Stimulated activated CD4-positive, alpha-beta T cell treated with anti-CD3 and anti-CD28 coated beads, Interleukin-12 subunit alpha, Interleukin-12 subunit beta, amount 100 ng/mL, for 24 hours (primary cell): ENCODE measurements at places on chromosomes 1 and 21.

DNA sequence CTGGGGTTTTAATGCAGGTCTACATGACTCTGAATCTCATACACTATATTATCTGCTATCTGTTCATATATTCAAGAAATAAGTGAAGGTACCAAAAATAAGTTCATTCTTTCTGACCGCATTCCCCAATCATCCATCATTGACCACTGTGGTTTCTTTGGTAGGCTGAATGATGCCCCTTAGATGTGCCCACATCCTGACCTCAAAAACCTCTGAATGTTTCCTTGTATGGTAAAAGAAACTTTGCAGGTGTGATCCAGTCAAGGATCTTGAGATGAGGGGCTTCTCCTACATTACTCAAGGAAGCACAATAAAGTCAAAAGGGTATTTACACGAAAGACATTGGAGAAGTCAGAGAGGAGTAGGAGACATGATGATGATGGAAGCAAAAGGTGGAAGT is 60.6 kb upstream of the LRRC8B start:
- no peak for DNase-seq

DNA sequence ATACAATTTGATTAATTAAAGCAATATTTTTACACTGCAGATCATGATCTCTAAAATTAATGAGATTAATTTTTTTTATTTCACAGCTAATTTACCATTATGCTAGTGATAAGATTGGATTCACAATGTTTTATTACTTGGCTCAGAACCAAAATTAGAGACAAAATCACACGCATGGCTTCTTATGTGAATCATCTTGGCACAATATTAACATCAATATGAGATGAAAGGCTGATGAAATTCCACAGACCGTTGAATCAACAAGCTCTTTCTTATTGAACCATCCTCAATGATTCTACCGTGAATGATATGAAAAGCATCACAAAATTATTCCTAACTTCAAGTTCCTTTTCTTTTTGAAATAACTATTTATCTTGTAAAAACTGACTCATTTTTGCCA is 544.9 kb downstream of the KCNT2 start:
- no peak for DNase-seq

DNA sequence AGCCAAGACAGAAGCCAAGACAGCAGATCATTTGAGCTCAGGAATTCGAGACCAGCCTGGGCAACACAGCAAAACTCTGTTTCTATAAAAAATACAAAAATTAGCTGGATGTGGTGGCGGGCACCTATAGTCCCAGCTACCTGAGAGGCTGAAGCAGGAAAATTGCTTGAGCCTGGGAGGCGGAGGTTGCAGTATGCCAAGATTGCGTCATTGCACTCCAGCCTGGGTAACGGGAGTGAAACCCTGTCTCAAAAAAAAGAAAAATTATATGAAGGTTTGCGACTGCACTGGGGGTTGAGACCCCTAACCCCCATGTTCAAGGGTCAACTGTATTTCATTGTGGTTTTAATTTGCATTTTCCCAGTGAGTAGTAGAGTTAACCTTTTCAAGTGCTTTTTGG is 16.3 kb downstream of the RNF11 start:
- DNase-seq = no peak

DNA sequence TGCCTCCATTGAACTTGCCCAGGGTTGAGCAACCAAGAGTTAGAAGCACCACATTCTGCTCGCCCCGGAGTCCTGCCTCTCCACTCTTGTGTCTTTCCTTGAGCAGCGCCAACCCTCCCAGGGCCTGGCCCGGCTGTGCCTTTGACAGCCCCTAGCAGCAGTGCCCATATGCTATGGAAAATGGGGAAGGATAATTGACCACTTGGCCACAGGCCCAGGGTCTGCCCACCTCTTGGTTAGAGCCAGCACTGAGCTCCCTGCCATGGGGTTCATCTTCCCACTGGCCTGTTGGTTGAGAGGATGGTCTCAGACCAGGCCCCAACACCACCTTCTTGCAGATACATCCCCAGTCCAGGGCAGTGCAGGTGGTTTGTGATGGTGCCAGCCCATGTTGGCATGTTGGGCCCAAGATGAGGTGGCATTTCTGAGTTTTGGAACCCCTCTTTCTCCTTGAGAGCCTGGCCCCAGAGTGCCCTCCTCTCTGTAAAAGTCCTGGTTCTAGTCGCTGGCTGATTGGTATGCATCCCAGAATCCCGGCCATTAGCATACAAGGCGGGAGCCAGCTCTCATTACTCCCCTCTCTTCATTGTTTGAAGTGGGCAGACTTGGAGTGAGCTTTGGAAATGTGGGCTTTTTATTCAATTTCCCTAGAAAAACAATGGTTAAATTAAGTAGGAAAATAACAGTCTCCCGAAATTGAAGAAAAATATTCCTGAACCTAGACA is 7.6 kb downstream of the ARHGEF10L start:
- DNase-seq = no peak

DNA sequence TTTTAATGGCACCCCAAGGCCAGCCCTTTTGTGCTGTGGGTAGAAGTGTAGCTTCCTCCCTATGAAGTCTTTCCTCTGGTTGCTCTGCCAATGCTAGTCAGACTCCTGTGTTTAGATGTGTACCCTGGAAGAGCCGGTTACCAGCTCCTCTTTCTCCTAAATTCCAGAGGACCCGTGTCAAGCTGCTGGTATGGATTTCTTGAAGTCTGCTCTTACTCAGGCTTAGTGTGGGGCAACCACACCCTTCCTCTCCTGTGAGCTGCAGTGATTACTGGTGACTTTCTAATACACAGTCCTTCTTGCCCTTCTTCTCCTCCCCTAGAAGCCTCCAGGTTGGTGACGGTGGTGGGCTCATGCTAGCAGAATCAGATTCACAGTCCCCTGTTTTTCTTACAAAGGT is 74.1 kb upstream of the AKT3 start:
- DNase-seq = no peak

GRCh38 chr1:38301040-38301439 is 254.4 kb upstream of the POU3F1 start:
- no peak for DNase-seq

DNA sequence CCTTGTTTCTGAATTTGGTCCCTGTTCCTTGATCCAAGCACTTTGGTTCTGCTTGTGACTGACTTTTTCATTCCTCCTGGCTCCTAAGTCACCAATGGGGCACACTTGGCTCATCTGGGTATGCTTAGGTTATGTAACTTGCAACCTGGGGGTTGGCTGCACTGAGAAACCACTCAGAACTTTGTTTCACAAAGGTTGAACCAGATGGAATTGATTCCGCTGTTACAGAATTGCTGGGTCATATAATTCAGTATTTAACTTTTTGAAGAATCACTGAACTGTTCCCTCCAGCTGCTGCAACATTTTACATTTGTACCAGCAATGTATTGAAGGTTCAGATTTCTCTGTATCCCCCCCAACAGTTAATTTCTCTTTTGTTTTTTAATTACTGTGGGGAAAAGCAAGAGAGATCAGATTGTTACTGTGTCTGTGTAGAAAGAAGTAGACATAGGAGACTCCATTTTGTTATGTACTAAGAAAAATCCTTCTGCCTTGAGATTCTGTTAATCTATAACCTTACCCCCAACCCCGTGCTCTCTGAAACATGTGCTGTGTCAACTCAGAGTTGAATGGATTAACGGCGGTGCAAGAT is 9.6 kb upstream of the NVL start:
- no peak for DNase-seq

DNA sequence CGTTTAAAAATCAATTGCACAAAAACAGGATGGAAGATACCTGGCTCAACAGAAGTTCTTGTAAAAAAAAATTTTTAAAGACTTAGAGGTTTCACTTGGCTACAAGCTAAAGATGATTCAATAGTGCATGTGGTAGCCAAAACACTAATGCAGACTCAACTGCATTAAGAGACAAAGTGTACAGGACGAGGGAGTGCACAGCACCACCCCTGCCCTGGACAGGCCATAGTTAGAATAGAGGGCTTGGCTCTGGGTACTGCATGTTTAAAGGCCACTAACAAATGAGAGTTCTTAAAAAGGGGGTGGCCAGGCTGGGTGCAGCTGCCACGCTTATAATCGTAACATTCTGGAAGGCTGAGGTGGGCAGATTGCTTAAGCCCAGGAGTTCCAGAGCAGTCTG is 7.9 kb downstream of the ACKR1 start:
- DNase-seq = no peak

GRCh38 chr1:35923791-35924221 is 7.1 kb upstream of the AGO3 start:
- no peak for DNase-seq

- no peak for DNase-seq
Measured at GRCh38 chr1:14424325-14425002, 174.0 kb upstream of the KAZN start.

- no peak for DNase-seq
Measured at GRCh38 chr1:46948629-46949416, 7.5 kb upstream of the CYP4A11 start.

- no peak for DNase-seq
Measured at GRCh38 chr1:117659550-117660270, 53.9 kb downstream of the TENT5C start.

GRCh38 chr1:65668368-65668767 is 124.3 kb upstream of the PDE4B start:
- DNase-seq = no peak

- DNase-seq = no peak
Measured at GRCh38 chr1:115666702-115667101, 24.9 kb downstream of the VANGL1 start.
